Mesothelial cell of epicardium (in vitro differentiated cells): ENCODE measurements at places on chromosomes 16 and 17. TPM values are rescaled to one million over a fixed set of nuclear protein-coding genes. Genes with fewer than 3 reads are reported as not detected.
A peak's percentile ranks its signal among the peaks of the same experiment; 100 is the strongest.

CTDNEP1 gene
- 122 to 132 TPM (median 130 TPM) in 3 replicates for total RNA-seq

EMP2 gene
- total RNA-seq = 50.7 to 53.8 TPM (median 51.0 TPM) in 3 replicates

CIBAR2 gene
- not detected in 3 replicates for total RNA-seq

SCRN2 gene
- total RNA-seq = 49.7 to 50.7 TPM (median 50.7 TPM) in 3 replicates

- H3K4me3 ChIP-seq = peak overlapping the region; percentile 17
- H3K27ac ChIP-seq = peak overlapping the region; percentile 30
- H3K36me3 ChIP-seq = no peaks in the 10 kb centered on the region
- H3K4me1 ChIP-seq = peaks cover 52% of the 10 kb centered on the region
- H3K27me3 ChIP-seq = no peaks in the 10 kb centered on the region
Measured at GRCh38 chr16:85206472-85207356, 94.4 kb upstream of the CIBAR2 start.

DNA sequence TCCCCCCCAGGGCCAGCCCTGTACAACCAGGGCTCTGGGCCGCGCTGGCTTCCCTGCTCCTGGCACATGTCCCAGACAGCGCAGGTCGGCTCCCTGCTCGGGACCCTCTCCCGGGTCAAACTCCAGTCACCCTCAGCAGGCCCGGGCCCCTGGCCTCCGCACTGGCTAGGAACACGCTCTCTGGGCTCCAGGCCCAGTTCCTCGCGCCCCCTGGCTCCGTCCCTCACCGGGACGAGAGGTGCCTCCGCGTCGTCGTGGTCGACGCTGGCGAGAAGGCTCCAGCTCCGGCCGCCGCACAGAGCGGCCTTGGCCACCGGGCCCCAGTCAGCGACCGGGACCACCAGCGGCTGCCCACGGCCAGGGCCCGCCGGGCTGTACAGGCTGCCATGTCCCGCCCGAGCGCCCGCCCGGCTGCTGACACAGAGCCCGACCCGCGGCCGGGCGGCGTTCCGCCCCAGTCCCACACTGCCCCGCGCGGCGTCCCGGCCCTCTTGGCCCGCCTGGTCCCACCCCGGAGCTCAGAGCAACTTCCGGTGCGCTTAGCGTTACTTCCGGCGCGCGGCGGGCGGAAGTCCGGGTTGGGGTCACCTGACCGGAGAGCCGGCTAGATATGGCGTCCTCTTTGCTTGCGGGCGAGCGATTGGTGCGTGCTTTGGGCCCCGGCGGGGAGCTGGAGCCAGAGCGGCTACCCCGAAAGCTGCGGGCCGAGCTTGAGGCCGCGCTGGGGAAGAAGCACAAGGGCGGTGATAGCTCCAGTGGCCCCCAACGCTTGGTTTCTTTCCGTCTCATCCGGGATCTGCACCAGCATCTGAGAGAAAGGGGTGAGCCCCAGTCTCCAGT, at the start of gene POLDIP2:
TSS of gene POLDIP2 (minus strand) at position 467 of the 840 bp plus-strand sequence. CDS start at position 388, 79 bp downstream.
- peak within 1 kb of the TSS; percentile 95 for H3K4me3 ChIP-seq
- H3K36me3 ChIP-seq = peaks cover 19% of the 10 kb centered on the region
- DNase-seq = peak; percentile 86
- no peaks in the 10 kb centered on the region for H3K27me3 ChIP-seq
- peaks cover 24% of the 10 kb centered on the region for H3K4me1 ChIP-seq

DNA sequence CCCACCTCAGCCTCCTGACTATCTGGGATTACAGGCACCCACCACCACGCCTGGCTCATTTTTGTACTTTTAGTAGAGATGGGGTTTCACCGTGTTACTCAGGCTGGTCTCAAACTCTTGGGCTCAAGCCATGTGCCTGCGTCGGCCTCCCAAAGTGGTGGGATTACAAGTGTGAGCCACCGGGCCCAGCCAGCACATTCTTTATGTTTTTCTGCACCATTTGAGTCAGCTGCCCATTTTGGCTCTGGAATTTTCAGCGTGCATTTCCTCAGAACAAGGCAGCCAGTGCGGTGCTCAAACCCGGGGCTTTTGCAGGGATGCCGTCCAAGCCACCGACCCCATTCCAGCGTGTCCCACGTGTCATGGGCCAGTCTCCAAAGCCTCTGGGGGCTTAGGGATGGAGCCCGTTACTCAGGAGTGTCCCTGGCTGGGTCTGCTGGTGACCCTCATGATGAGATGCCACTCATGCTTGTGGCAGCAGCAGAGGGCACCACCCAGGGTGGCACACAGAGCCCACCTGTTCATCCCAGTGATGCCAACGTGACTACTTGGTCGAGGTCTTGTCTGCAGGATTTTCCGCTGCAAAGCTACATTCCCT, 3.7 kb upstream of the RAB40C start:
- peaks cover 27% of the 10 kb centered on the region for H3K4me1 ChIP-seq
- H3K36me3 ChIP-seq = no peaks in the 10 kb centered on the region
- H3K27me3 ChIP-seq = peaks cover 7% of the 10 kb centered on the region
- no peak overlapping the region for H3K4me3 ChIP-seq

DNA sequence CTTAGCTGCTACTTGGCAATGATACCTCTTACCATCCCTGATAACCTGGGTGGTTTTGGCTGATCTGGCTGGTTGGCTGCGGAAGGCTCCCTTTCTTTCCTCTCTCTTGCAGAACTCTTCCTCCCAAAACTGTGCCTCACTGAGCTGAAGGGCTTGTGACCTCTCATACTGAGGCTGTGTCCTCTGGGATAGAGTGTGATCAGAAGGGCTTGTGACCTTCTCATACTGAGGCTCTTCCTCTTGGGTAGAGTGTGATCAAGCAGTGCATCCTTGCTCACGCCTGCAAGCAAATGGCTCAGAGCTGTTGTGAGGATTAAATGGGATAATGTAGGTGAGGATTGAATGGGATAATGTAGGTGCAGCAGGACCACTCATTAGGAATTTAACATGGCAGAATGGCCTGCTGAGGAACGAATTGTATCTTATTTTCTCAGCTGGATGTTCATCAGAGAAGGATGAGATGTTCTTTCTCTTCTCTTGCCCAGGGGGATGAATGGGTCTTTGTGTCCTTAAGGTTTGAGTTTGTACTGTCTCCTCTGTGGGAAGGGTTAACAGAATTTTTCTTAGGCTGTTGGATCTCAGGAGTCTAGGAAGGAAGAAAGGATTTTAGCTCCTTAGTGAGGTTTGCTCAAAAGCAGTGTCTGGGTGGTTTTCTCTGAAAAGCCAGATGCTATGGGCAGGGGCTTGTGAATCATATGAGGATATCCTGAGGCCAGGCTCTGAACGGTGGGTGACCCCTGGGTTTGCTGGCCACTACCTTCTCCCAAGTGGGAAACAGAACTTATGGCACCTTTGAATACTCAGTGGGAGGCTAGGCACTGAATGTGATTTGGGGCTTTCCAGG, 130.0 kb upstream of the HS3ST2 start:
- H3K4me3 ChIP-seq = no peak overlapping the region
- peaks cover 13% of the 10 kb centered on the region for H3K27me3 ChIP-seq
- H3K36me3 ChIP-seq = no peaks in the 10 kb centered on the region
- H3K27ac ChIP-seq = no peak overlapping the region
- DNase-seq = no peak

GRCh38 chr17:78573955-78574354, 3.2 kb downstream of the DNAH17 start:
- H3K4me1 ChIP-seq = no peaks in the 10 kb centered on the region
- H3K4me3 ChIP-seq = no peak overlapping the region
- no peaks in the 10 kb centered on the region for H3K36me3 ChIP-seq
- no peaks in the 10 kb centered on the region for H3K27me3 ChIP-seq

DNA sequence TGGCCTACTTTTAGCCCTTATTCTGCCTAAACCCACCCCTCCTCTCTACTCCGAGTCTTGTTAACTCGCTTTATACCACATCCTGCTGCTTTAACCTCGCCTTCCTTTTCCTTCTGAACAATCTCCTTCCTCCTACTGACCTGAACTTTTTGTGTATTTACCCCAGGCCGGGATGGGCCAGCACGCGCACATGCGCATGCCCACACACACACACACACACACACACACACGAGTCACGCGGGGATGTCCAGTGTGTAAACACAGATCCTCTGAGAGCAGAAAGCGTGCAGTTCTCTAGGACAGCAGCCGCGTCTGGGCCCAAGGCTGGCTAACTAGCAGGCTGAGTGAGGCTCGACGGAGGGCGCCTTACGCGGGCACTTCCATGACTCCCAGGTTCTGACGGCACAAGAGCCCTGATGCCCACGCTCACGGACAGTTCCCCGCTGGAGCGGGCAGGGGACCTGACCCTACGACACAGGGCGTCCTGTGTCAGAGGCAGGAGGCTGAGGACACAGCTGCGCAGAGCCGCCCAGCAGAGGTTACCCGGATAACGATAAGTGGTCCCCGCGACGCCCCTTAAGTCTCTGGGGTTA, 610 bp downstream of the PIK3R5 start:
- H3K4me1 ChIP-seq = no peaks in the 10 kb centered on the region
- H3K27me3 ChIP-seq = peaks cover 84% of the 10 kb centered on the region
- no peak overlapping the region for H3K27ac ChIP-seq
- peak overlapping the region; percentile 37 for H3K4me3 ChIP-seq
- no peaks in the 10 kb centered on the region for H3K36me3 ChIP-seq

GRCh38 chr16:58393138-58393504, 850 bp downstream of the GINS3 start:
- H3K4me3 ChIP-seq = peak overlapping the region; percentile 98
- DNase-seq = no peak
- H3K27me3 ChIP-seq = peaks cover 29% of the 10 kb centered on the region
- peaks cover 6% of the 10 kb centered on the region for H3K4me1 ChIP-seq

- H3K4me3 ChIP-seq = no peak overlapping the region
- H3K36me3 ChIP-seq = peaks cover 26% of the 10 kb centered on the region
- H3K27ac ChIP-seq = peak overlapping the region; percentile 10
- no peaks in the 10 kb centered on the region for H3K4me1 ChIP-seq
Measured at GRCh38 chr17:1553354-1554266, 9.0 kb downstream of the PITPNA start.

DNA sequence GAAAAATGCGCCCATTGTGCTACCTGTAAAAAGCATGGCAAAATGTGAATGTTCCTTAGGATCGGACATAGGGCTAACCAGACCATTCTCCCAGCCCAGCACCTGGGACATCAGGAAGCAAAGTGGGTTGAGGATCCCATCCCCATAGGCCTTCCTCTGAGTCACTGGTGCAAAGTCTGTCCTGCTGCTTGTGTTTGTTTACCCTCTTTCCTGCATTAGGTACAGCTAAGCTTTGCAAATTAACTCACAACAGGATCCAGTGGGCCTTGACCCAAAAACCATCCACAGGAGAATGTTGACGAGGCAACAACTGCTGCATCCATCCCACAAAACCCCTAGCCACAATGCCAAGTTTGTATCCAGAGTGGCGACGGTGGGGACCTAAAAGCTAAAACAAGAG, 106.2 kb downstream of the GRIN2A start:
- peaks cover 20% of the 10 kb centered on the region for H3K27me3 ChIP-seq
- no peaks in the 10 kb centered on the region for H3K36me3 ChIP-seq
- H3K27ac ChIP-seq = no peak overlapping the region
- peaks cover 22% of the 10 kb centered on the region for H3K4me1 ChIP-seq
- no peak overlapping the region for H3K4me3 ChIP-seq

DNA sequence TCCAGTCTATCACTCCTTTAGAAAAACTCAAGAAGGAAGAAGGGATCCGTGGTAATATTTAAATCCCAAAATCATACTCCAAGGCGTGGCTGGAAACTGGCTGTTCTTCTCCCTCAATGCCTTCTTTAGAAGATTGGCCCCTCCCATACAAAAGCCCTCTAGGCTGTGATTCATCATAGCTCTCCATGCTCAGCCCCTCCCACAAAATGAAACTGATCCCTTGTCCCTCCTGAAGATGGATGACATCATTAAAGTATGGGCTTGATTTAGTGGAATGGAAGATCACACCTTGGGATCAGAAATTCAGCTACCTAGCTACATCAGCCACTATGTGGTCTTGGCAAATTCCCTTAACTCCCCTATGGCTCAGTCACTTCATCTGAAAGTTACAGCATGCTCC, 4.1 kb downstream of the GRIN2A start:
- peaks cover 19% of the 10 kb centered on the region for H3K4me1 ChIP-seq
- no peak for DNase-seq
- H3K27me3 ChIP-seq = peaks cover 68% of the 10 kb centered on the region

- H3K27me3 ChIP-seq = peaks cover 10% of the 10 kb centered on the region
- DNase-seq = no peak
- peaks cover 4% of the 10 kb centered on the region for H3K36me3 ChIP-seq
Measured at GRCh38 chr16:676913-677312, 1.4 kb downstream of the RHBDL1 start.

- peak overlapping the region; percentile 81 for H3K27ac ChIP-seq
- no peak for DNase-seq
- H3K27me3 ChIP-seq = no peaks in the 10 kb centered on the region
- peaks cover 3% of the 10 kb centered on the region for H3K36me3 ChIP-seq
Measured at GRCh38 chr16:48536614-48537200, 73.3 kb downstream of the N4BP1 start.

DNA sequence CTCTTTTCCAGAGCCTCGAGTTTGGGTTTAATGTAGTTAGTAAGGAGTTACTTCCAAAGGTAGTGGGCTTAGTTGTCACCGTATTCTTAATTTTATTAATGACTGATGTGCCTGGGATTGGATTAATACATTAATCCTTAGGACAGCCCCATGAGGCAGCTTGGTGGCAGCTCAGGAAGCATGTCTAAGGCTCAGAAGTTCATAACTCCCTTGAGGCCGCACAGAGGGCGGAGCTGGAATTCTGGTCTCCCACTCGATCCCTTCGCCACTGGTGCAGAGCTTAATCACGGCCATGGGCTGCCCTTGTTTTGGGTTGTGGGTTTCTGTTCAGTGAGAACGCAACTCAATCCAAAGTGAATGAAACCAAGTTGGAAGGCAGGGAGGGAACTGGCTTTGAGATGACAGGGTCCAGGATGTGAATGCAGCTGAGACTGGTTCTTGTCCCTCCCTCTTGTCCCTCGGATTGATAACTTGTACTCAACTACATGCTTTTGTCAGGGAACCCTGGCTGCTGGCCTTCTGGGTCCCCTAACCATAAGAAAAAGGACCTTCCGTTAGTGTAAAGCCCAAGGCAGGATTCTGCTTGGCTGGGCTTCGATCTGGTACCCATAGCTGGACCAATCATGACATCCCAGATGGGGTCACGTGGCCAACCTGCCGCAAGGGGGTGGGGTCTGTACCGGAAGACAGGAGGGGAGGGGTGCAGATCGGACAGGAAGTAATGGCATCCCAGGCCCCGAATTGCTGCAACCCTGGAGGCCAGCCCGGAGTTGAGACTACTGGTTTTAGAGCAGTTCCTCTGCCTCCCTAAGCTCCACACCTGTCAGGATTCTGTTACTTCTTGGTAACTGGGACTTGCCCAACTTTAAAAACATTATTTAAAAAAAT, 45.4 kb downstream of the SNX20 start:
- H3K36me3 ChIP-seq = peaks cover 21% of the 10 kb centered on the region
- no peaks in the 10 kb centered on the region for H3K27me3 ChIP-seq
- DNase-seq = no peak
- no peak overlapping the region for H3K4me3 ChIP-seq
- H3K27ac ChIP-seq = peak overlapping the region; percentile 12

DNA sequence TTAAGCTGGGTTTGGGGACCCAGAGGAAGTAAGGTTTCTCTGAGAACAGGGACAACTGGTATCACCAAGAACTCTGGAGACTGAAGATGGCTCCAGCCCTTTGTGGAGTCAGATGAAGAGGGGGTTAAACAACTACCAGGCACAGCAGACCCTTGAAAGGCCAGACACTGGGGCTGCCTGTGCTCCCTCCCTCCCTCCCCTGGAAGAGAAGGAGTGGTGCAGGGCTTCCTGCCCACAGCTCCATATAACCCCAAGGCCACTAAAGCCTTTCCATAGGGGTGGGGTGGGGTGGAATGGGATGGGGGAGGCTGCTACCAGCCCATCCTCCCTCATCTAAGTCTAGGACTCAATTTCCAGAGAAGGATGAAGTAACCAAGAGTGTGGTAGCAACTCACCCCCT, 66.7 kb downstream of the CCDC182 start:
- H3K27ac ChIP-seq = no peak overlapping the region
- peaks cover 9% of the 10 kb centered on the region for H3K4me1 ChIP-seq
- H3K27me3 ChIP-seq = no peaks in the 10 kb centered on the region
